ENCODE measurements at places on chromosomes 4 and X. TPM values are rescaled to one million over a fixed set of nuclear protein-coding genes. Genes with fewer than 3 reads are reported as not detected.

Gene ASIC5
- not detected for total RNA-seq

Gene MUC7
- total RNA-seq: not detected

Gene DUX4
- total RNA-seq: not detected

Gene MAGEA10
- total RNA-seq: not detected

Gene CXCL9
- 0.12 TPM for total RNA-seq

Gene FGF16
- total RNA-seq: not detected

All from T-helper 1 cell treated with Interleukin-12 subunit alpha and Interleukin-12 subunit beta and Interleukin-4 antibody, amounts not matched to agents 30 ng/mL and 1 ng/mL, for 36 hours (primary cell).